HuH-7.5 (cell line): ENCODE measurements at places on chromosomes 1 and 21.

DNA sequence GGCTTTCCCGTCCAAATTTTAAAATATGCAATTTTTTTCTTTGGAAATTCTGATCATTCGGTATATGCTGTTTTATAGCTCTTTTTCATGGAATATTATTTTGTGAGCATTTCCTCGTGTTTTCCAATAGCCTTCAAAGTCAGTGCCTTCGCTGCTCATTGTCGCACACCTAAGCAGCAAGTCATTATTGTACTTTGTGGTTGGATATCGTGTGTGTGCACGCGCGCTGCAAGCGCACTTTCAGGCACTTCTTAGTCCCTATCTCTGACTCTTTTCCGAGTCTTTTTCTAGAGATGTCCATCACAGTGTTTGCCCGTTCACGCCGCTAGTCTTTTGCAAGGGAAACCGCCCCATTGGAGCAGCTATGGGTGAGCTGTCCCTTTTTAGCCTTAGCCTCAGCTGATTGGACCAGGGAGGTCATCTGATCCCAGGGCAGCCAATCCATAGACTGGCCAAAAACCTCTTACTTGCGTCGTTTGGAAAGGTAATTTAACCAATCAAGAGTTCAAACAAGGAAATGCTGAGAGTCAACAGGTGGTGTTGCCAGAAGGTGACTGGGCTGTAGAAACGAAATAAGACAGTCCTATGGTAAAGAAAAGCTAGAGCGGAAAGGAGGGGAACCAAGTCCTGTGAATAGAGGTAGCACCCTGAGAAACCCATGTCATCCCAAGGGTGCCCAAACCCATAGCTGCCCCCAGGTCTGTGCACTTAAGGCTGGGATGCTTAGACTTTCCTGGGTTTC lies 710 bp upstream of the HYI start:
- peak; percentile 64 for DNase-seq

GRCh38 chr1:33392639-33393038 lies 38.3 kb downstream of the PHC2 start:
- no peak for DNase-seq

GRCh38 chr1:55095095-55095494 lies 55.7 kb downstream of the PCSK9 start:
- no peak for DNase-seq

- DNase-seq: no peak
These were observed 21.0 kb upstream of the FUCA1 start for GRCh38 chr1:23889074-23889473.

- no peak for DNase-seq
These were observed 4.1 kb upstream of the TMEM81 start for GRCh38 chr1:205088341-205088740.
